ENCODE measurements at places on chromosomes 1 and 21.
A peak's percentile ranks its signal among the peaks of the same experiment; 100 is the strongest.

- DNase-seq, result peak; percentile 35
These were observed 424.5 kb downstream of the USP25 start for GRCh38 chr21:16154321-16154720.

GRCh38 chr1:158809256-158809655 lies 21.9 kb upstream of the MNDA start:
- DNase-seq, result peak; percentile 49

DNA sequence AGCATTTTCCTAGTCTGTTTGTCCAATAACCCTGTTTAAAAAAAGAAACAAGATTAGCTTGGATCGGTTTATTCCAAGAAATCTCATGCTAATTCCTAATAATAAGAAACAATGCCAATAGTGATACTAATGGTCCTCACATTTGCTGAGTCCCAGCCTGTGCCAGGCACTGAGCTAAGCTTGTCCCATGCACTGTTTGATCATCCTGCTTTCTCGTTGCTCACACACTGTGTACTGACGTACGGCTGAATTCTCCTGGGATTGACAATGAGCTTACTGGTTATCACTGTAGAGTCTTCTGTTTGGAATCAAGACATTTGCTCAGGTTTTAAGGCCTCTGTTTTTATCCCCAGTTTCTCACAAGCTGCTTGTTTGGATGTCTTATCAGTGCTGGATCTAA lies 71.1 kb downstream of the CACNA1E start:
- DNase-seq, result peak; percentile 51

GRCh38 chr1:236451796-236452373 lies 57.8 kb downstream of the EDARADD start:
- no peak for DNase-seq

DNA sequence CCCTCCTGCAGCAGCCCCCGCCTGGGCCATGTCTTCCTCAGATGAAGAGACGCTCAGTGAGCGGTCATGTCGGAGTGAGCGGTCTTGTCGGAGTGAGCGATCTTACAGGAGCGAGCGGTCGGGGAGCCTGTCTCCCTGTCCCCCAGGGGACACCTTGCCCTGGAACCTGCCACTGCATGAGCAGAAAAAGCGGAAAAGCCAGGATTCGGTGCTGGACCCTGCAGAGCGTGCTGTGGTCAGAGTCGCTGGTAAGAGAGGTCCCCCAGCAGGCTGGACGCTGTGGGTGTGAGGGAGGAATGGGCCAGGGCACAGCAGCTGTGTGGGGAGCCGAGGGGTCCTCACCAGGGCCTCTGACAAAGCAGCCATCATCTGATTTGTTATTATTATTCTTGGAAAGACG lies 58.0 kb downstream of the NDUFS5 start:
- DNase-seq, result no peak
